Dermis blood vessel endothelial cell (primary cell): ENCODE measurements at places on chromosomes 11 and 22. TPM values are rescaled to one million over a fixed set of nuclear protein-coding genes. Genes with fewer than 3 reads are reported as not detected.

- peak; percentile 10 for DNase-seq
Observed at GRCh38 chr22:17234144-17234623, 14.9 kb upstream of the ADA2 start.

GRCh38 chr11:75856912-75857311 lies 41.9 kb downstream of the UVRAG start:
- no peak for DNase-seq

- no peak for DNase-seq
Observed at GRCh38 chr22:17402293-17402692, 33.0 kb downstream of the CECR2 start.

DNA sequence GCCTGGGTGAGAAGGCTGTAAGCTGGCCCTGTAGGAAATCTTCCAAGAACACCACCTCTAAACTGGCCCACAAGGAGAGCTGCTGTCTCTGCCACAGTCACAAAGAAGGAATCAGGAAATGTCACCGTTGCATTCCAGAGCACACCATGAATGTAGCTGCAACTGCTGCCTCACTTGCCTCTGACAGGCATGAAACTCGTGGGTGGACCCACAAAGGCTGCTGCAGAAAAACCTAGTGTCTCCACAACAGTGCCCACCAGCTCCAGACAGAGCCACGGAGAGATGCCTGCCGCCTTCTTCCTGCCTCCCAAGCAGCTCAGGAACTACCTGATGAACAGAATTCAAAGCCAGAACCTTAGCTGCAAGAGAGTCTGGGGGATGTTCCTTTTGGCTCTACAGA lies 10.5 kb downstream of the DNAJB13 start:
- DNase-seq: no peak

GRCh38 chr22:37018815-37019308 lies 385 bp downstream of the TST start:
- DNase-seq: peak; percentile 32

DNA sequence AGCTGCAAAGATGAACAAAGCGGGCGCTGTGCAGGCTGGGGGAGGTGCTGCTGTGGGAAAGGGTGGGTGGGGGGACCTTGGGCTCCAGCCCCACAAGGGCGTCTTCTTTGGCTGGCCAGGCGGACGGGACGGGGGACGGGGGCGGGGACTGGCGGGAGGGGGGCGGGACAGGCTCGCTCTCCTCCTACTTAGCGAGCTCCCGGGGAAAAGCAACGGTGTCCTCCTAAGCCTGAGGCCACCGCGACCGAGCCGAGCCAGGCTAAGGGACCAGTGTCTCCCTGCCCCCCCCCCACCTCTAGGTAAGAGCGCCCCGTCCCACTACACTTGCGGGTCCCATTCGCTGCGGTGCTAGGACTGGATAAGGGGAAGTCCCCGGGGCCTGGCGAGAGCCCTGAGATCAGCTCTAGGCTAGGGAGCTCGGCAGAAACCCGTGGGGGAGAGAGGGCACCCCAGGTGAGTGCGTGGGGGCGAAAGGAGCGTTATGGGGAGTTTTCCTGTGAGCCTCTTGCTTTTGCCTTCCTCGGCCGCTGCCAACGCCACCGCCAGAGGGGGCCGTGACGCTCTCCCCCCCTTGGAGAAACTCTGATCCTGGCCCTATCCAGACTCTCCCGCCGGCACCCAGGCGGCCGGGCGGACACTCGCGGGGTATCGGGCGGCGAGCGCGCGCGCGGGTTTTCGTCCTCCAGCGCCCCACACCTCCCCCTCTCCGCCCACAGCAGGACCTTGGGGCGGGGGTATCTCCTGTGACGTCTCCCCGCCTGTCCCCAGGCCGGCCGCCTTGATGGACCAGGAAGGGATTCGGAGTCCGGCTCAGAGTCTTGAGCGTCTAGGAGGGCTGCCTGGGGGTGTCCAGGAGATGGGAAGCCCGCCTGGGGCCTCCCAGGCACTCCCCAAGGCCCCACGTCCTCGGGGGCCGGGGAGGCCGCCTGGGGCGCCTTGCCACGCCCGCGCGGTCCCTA lies at the start of gene PHLDB1:
PHLDB1 (plus strand) TSS at position 215 of the 959 bp plus-strand sequence. CDS start 6,222 bp downstream, outside the sequence.
- peak; percentile 82 for DNase-seq

GRCh38 chr22:36571991-36572390 lies 43.0 kb upstream of the EIF3D start:
- no peak for DNase-seq

CRKL gene
- 50.2 and 54.4 TPM in 2 replicates for total RNA-seq

DNA sequence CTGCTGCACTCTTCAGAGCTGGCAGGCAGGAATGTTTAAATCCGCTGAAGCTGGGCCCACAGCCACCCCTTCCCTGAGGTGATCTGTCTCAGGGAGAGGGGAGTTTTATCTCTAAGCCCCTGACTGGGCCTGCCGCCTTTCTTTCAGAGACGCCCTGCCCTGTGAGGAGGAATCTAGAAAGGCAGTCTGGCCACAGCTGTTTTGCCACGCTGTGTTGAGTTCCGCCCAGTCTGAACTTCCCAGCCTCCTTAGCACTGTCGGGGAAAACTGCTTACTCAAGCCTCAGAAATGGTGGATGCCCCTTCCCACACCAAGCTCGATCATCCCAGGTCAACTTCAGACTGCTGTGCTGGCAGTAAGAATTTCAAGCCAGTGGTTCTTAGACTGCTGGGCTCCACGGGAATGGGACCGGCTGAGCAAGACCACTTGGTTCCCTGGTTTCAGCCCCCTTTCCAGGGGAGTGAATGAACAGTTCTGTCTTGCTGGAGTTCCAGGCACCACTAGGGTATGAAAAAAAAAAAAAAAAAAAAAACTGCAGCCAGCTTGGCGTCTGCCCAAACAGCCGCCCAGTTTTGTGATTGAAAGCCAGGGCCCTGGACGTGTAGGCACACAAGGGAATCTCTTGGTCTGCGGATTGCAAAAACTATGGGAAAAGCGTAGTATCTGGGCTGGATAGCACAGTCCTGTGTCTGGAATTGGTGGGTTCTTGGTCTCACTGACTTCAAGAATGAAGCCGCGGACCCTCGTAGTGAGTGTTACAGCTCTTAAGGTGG lies 127.4 kb downstream of the SPON1 start:
- DNase-seq: no peak

- DNase-seq: no peak
Observed at GRCh38 chr11:114596175-114596919, 761 bp upstream of the NXPE4 start.

DNA sequence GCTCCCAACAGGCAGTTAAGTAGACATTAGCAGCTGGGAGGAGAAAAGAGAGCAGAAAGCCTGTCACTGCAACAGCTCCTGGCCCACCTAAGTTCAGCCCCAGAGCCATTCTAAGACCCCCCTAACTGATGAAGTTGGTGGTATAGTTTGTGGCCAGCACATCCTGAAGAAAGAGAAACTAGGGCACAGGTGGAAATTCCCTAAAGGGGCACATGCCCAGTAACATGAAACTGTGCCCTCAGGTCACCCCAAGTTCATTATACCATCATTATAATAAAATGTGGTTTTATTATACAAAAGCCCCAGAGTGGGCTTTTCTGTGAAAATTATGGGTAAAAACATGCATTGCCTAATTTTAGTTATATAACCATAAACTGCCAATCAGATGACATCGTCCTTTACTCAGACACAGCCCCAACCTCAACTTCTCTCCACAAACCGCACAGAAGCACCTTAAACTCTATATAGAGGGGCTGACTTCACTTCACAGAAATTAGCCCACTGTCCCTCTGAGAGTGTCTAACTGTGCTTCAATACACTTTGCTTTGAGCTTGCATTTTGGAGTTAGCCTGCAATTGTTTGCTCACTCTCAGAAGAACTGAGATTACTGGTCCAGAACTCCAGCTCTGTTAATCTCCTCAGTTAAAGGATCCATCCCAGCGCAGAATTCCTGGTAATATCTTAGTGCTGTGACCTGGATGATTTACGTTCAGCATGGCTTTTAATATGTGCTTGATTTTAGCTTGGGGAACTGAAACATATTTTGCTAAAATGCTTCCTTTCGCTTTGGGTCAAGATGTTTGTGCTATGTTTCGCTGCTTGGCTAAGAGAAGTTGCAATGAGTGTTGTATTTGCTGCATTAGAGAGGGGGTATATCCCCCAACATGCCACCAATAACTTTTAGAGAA lies 1.8 kb upstream of the APOL3 start:
- DNase-seq: no peak

- DNase-seq: no peak
Observed at GRCh38 chr22:28728002-28728401, 13.6 kb downstream of the CHEK2 start.

RASSF10 gene
- total RNA-seq: 1.4 and 5.1 TPM in 2 replicates

GAL gene
- 0.17 and 0.74 TPM in 2 replicates for total RNA-seq
